ENCODE measurements at places on chromosomes 4 and X. TPM values are rescaled to one million over a fixed set of nuclear protein-coding genes. Genes with fewer than 3 reads are reported as not detected.

Gene LINC00632
- polyA plus RNA-seq = not detected

Gene WWC2
- 0.13 TPM for polyA plus RNA-seq

Gene DCAF12L1
- polyA plus RNA-seq = not detected

Gene MAGEA9B
- not detected for polyA plus RNA-seq

Gene RAI2
- not detected for polyA plus RNA-seq

Gene ADD1
- 415 TPM for polyA plus RNA-seq

Gene TMEM33
- 6.9 TPM for polyA plus RNA-seq

Gene SH2D1A
- 0.93 TPM for polyA plus RNA-seq

Gene TRIM75
- not detected for polyA plus RNA-seq

Gene SLC25A53
- polyA plus RNA-seq = 14.3 TPM

Gene TMEM154
- 130 TPM for polyA plus RNA-seq

Gene MAGEA4
- not detected for polyA plus RNA-seq

Gene PDLIM3
- not detected for polyA plus RNA-seq

Gene CCNQ
- polyA plus RNA-seq = 88.0 TPM

Gene LAGE3
- polyA plus RNA-seq = 47.6 TPM

Gene DDIT4L
- not detected for polyA plus RNA-seq

Gene AWAT2
- not detected for polyA plus RNA-seq

Gene SATL1
- not detected for polyA plus RNA-seq

Gene NDST3
- polyA plus RNA-seq = not detected

Gene MBNL3
- polyA plus RNA-seq = 115 TPM

Gene RTL3
- not detected for polyA plus RNA-seq
